ENCODE measurements at places on chromosomes 7 and 10.
A peak's percentile ranks its signal among the peaks of the same experiment; 100 is the strongest.

GRCh38 chr7:100567751-100568175 is 5.9 kb downstream of the SAP25 start:
- H3K36me3 ChIP-seq, result peaks cover 21% of the 10 kb centered on the region
- H3K27me3 ChIP-seq, result no peaks in the 10 kb centered on the region
- peak overlapping the region; percentile 39 for H3K27ac ChIP-seq
- peaks cover 14% of the 10 kb centered on the region for H3K4me1 ChIP-seq
- DNase-seq, result no peak

DNA sequence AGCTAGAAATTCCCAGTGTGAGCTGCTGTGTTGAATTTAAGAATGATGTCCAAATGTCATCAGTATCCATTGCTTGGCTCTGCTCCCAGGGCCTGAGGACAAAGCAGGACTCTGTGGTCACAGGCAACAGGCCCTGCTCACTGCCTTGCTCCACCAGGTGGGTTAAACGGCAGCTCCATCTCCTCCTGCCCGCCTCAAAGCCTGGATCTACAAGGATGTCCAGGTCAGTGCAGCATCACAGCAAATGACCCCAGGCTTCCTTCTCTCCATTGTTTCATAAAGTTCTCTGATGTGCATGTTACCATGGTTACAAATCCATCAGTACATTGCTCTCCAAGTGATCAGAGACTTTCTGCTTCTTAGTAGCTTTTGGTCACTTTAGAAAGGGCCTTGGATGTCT is 322.0 kb upstream of the ZNF32 start:
- no peaks in the 10 kb centered on the region for H3K36me3 ChIP-seq
- no peaks in the 10 kb centered on the region for H3K4me1 ChIP-seq
- DNase-seq, result no peak
- H3K27ac ChIP-seq, result no peak overlapping the region
- H3K4me3 ChIP-seq, result no peak overlapping the region
- peaks cover 25% of the 10 kb centered on the region for H3K27me3 ChIP-seq

DNA sequence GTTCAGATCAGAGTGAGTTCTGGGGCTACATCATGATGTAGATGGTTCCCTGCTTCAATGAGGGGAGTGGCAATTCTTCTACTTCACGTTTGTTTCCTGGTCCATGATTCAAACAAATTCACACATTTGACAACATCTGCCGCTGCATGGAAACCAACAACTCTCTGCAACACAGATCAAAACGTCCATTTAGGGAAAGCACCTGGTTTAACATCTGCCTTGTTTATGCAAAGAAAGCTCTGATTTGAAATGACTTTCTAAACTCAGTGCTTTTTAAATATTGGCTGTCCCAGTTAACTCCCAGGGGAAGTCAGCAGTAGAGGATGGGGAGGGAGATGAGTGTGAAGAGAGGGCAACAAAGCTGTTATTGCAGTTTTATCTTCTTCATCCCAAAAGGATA is 93.8 kb downstream of the GAD2 start:
- no peaks in the 10 kb centered on the region for H3K4me1 ChIP-seq
- no peak overlapping the region for H3K4me3 ChIP-seq
- H3K27ac ChIP-seq, result no peak overlapping the region

DNA sequence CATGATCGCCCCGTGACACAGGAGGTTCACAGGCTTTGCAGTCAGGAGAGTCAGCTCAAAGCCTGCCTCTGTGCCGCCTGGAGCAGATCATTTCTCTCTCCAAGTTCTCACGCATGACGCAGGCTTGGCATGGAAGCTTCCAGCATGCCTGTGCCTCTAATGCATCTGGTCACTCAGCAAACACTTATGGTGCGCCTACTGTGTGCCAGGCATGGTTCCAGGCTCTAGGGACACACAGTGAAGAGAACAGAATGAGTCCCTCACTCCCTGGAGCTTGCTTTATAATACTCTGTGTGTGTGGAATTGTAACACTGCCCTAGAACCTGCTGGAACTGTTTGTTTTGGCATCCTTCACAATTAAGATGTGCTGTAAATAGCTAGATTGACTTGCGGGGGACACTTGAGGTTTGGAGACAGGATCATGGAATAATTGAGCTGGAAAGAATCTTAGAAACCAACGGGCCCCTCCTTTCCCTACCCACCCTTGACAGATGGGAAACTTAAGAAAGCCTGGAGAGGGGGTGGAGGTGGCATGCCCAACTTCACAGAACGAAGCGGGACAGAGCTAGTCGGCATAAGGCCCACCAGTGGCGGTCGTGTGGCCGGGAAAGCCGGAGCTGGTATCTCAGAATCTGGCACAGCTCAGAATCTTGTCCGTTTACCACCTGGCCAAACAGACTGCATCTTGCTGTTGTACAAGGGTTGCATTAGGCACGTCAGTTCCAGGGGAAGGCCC is 4.6 kb upstream of the MYH16 start:
- peaks cover 19% of the 10 kb centered on the region for H3K27me3 ChIP-seq
- no peak overlapping the region for H3K4me3 ChIP-seq
- DNase-seq, result no peak
- H3K36me3 ChIP-seq, result no peaks in the 10 kb centered on the region
- no peak overlapping the region for H3K27ac ChIP-seq

- H3K27me3 ChIP-seq, result no peaks in the 10 kb centered on the region
- DNase-seq, result no peak
- H3K4me1 ChIP-seq, result no peaks in the 10 kb centered on the region
Observed at GRCh38 chr7:47484923-47485639, 96.8 kb downstream of the TNS3 start.

DNA sequence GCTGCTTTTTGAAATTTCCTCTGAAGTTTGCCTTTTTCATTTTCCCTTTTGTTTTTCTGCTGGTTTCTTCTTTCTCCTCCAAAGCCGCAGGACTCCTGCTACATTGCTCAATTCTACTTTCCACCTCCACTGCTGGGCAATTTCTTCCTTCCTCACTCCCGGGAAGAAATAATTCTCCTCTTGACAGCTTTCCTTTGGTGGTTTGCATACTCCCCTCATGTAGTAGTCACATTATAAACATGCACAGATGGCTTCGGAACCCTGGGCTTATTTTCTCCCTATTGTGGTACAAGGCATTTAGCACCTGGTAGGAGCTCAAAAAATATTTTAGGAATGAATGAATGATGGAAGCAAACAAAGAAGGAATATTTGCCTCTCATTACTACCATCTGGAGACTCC is 977.2 kb downstream of the LRMDA start:
- no peaks in the 10 kb centered on the region for H3K27me3 ChIP-seq
- no peaks in the 10 kb centered on the region for H3K36me3 ChIP-seq
- no peak for DNase-seq
- no peak overlapping the region for H3K27ac ChIP-seq
- H3K4me1 ChIP-seq, result no peaks in the 10 kb centered on the region

DNA sequence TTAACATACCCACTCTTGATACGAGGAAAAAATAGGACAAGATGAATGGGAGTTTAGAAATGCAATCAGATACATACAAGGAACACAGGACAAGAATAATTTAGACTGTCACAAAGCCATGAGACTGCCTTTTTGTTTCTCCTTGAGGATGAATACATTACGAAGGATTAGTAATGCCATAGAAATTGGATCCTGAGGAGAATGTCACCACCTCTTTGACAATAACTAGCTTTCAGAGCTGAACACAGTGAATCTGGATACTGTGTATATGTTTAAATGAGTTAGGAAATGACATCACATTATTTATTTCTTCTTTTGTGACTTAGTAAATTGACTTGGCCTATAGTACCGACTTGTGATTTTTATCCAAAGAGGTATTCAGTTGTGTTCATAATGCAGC is 596.3 kb upstream of the CNTNAP2 start:
- no peak overlapping the region for H3K27ac ChIP-seq
- H3K4me1 ChIP-seq, result no peaks in the 10 kb centered on the region

DNA sequence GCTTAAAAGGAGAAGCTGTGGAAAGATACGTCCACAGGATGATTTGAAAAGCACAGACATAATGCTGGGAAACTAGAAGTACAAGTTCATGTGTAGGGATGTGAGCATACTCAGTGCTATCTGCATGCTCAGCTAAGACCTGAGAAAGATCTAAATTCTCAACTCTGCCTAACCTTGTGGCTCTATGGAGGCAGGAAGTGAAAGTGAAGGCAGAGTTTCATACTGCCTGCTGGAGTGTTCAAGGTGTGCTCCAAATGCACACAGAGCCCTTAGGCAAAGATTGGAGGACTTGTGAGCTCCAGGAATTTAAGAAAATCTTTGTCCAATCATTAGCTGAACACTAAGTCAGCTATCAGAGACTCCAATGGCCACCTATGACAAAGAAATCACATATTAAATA is 190.9 kb downstream of the RNLS start:
- H3K36me3 ChIP-seq, result no peaks in the 10 kb centered on the region
- no peak for DNase-seq
- H3K27ac ChIP-seq, result peak overlapping the region; percentile 25
- no peaks in the 10 kb centered on the region for H3K27me3 ChIP-seq
- no peak overlapping the region for H3K4me3 ChIP-seq
- H3K4me1 ChIP-seq, result peaks cover 37% of the 10 kb centered on the region

GRCh38 chr7:107971100-107971499 is 31.9 kb downstream of the LAMB1 start:
- no peaks in the 10 kb centered on the region for H3K36me3 ChIP-seq
- H3K27me3 ChIP-seq, result peaks cover 2% of the 10 kb centered on the region
- no peak for DNase-seq

DNA sequence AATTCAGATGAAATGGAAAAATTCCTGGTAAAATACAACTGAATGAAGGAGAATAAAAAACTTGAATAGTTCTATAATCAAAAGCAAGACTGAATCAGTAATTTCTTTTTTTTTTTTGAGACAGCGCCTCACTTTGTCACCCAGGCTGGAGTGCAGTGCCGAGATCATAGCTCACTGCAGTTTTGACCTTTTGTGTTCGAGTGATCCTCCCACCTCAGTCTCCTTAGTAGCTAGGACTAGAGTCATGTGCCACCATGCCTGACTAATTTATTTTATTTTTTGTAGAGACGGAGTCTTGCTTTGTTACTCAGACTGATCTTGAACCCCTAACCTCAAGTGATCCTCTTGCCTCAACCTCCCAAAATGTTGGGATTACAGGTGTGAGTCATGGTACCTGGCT is 26.1 kb downstream of the SYPL1 start:
- H3K4me1 ChIP-seq, result no peaks in the 10 kb centered on the region
- H3K27me3 ChIP-seq, result no peaks in the 10 kb centered on the region
- peaks cover 11% of the 10 kb centered on the region for H3K36me3 ChIP-seq
- no peak overlapping the region for H3K27ac ChIP-seq

DNA sequence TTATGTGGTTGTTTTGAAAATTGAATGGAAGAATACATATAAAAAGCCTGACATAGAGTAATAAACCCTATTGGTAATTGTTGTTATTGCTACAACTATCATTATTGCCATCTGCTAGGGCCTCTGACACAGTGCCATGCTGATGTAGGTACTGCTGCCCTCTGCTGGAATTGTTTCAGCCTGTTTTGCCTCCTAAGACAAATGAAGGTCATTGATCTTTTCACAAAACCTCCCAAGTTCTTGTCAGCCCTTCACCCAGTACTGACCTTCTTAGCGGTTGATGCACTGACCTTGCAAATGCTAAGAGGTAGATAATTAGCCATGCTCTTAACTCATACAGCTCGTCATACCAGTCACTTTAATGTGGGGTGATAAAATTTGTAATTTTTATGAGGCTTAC is 975.2 kb downstream of the SORCS1 start:
- no peaks in the 10 kb centered on the region for H3K36me3 ChIP-seq
- DNase-seq, result peak; percentile 2
- no peak overlapping the region for H3K4me3 ChIP-seq
- H3K27ac ChIP-seq, result no peak overlapping the region
- no peaks in the 10 kb centered on the region for H3K4me1 ChIP-seq

DNA sequence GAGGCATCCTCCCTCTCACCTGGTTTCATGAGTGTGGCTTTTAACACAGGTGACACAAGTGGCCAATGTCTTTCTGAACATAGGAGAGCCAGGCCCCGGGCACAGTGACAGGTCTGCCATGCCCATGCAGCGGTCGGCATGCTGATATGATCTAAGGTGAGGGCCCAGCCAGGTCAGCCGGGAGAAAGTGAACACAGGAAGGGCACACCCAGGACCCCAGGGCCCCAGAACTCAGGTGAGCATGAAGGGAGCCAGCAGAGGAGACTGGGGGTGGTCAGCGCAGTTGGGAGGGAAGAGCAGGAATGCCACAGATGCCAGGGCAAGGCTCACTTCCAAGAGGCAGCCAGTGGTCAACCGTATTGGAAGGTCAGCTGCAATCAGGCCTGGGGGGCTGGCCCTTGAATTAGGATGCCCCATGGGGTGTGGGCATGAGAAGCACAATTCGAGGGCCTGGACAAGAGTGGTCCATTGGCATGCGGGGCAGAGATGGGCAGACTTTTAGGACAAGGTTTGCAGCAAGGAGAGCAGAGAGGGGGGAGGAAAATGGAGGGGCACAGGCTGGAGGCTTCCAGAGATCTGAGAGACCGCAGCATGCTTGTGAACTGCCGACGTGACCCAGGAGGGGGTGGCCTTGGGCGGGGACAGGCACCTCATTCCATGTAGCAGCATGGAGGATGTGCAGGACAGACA is 3.9 kb upstream of the INPP5A start:
- no peak overlapping the region for H3K27ac ChIP-seq
- no peak overlapping the region for H3K4me3 ChIP-seq
- H3K36me3 ChIP-seq, result no peaks in the 10 kb centered on the region
- peaks cover 10% of the 10 kb centered on the region for H3K4me1 ChIP-seq
- DNase-seq, result no peak

- H3K4me1 ChIP-seq, result peaks cover 19% of the 10 kb centered on the region
- H3K36me3 ChIP-seq, result no peaks in the 10 kb centered on the region
- no peak for DNase-seq
- no peak overlapping the region for H3K4me3 ChIP-seq
- no peak overlapping the region for H3K27ac ChIP-seq
Observed at GRCh38 chr10:30755441-30755953, 125.9 kb upstream of the LYZL2 start.

DNA sequence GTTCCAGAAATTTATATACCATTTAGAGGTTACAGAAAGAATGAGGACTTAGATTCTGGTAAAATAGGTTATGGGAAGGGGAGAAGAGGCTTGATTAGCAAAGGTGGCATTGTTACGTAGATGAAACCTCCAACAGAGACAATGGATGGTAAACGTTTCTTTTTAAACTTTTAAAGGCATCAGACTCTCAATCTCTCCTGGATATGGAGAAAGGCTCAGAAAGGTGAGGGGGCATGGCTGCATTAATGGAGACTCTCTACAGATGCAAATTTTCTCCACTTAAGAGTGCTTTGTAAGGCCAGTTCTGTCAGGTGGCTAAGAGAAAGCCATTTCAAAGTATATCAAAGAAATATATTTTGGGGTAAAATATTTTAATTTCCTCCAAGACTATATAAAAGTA is 240.9 kb upstream of the PTER start:
- no peaks in the 10 kb centered on the region for H3K36me3 ChIP-seq
- no peak for DNase-seq
- H3K4me3 ChIP-seq, result no peak overlapping the region
- H3K4me1 ChIP-seq, result no peaks in the 10 kb centered on the region
- no peak overlapping the region for H3K27ac ChIP-seq
- H3K27me3 ChIP-seq, result no peaks in the 10 kb centered on the region

All from T-cell (primary cell).